ENCODE measurements at places on chromosomes 16 and 17. TPM values are rescaled to one million over a fixed set of nuclear protein-coding genes. Genes with fewer than 3 reads are reported as not detected.

Gene TOP2A
- polyA plus RNA-seq, result 154 TPM

Gene ENGASE
- polyA plus RNA-seq, result 29.0 TPM

Gene CCDC78
- 1.5 TPM for polyA plus RNA-seq

Gene OR1F1
- not detected for polyA plus RNA-seq

Gene RAP1GAP2
- polyA plus RNA-seq, result 20.7 TPM

Gene PLXDC1
- polyA plus RNA-seq, result 4.9 TPM

Gene LITAFD
- not detected for polyA plus RNA-seq

Gene SLC5A2
- 39.0 TPM for polyA plus RNA-seq

Gene CES3
- polyA plus RNA-seq, result 2.8 TPM

Gene TNK1
- polyA plus RNA-seq, result 5.1 TPM

Gene CNEP1R1
- polyA plus RNA-seq, result 27.9 TPM

Gene MT1G
- 45.7 TPM for polyA plus RNA-seq

Gene SERPINF2
- 98.9 TPM for polyA plus RNA-seq

Gene SPATA32
- polyA plus RNA-seq, result 0.22 TPM

Gene GUCY2D
- 0.78 TPM for polyA plus RNA-seq

Gene LRRC37A
- 8.7 TPM for polyA plus RNA-seq

Gene C17orf78
- polyA plus RNA-seq, result 0.23 TPM

Gene FOXN1
- polyA plus RNA-seq, result 0.68 TPM

Gene SYNGR3
- polyA plus RNA-seq, result 2.6 TPM

Gene SLC26A11
- polyA plus RNA-seq, result 33.8 TPM

Gene CLUH
- 69.3 TPM for polyA plus RNA-seq

Gene SOX9
- polyA plus RNA-seq, result 19.9 TPM

Gene NOD2
- 0.37 TPM for polyA plus RNA-seq

Gene RAB11FIP3
- 159 TPM for polyA plus RNA-seq

Gene CD300LB
- polyA plus RNA-seq, result 0.44 TPM

All from renal cortex interstitium (tissue), 15 donors.